ENCODE measurements at places on chromosomes 5 and 9.

GRCh38 chr9:21660976-21661375 is 141.5 kb upstream of the MTAP start:
- DNase-seq, result no peak

DNA sequence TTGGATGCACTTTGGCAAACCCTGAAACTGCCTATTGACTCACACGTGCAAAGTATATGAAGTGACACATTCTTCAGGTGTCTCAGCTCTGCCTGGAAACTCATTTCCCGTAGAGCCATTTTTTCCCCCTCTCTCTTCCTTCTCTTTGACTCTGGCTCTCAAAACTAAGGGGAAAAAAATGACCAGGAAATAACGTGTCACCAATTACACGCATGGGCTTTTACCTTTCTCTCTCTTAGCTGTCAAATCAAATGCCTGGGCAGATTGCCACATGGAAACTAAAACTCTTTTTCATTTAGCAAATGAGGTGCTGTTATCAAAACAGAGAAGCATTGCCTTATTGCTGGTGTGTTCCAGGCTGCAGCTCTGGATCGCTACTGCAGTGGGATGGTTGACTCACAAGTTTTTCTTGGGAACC is 18.3 kb upstream of the IFNK start:
- peak; percentile 48 for DNase-seq

- DNase-seq, result no peak
Observed at GRCh38 chr5:112862085-112862484, 998 bp downstream of the SRP19 start.

DNA sequence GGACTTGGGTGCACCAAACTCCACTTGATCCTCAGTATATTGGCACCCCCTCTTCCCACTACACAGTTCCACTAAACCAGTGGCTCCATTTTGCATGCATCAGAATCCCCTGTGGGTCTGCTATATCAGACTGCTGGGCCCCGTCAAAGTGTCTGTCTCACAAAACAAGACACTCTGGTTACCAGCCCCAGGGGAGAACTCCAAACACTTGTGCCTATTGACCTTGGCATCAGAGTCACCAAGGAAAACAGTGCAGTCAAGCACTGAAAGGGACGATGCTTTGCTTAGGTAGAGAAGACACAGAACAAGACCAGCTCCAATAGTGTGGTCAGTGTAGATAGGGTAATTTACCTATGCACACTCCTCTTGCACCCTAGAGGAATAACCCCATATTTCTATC is 205.8 kb upstream of the RAI14 start:
- no peak for DNase-seq

DNA sequence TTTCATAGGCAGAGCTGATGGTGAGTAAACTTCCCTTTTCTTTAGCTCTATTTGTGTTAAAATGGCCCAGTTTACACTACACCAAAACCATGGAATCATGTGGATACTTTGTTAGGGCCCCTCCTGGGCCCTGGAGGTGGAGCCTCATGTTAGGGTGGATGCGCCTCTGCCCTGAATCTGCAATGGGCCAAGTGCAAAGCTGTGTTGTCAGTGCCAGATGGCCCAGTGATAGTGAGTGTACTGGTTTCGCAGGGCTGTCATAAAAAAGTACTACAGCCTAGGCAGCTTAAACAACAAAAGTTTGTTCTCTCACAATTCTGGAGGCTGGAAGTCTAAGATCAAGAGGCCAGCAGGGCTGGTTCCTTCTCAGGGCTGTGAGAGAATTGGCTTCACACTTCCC is 64.8 kb downstream of the HSPA4 start:
- no peak for DNase-seq

GRCh38 chr9:114397219-114397847 is 9.6 kb upstream of the AKNA start:
- DNase-seq, result no peak

GRCh38 chr9:88387036-88387551 is 1.1 kb upstream of the SPIN1 start:
- DNase-seq, result no peak

DNA sequence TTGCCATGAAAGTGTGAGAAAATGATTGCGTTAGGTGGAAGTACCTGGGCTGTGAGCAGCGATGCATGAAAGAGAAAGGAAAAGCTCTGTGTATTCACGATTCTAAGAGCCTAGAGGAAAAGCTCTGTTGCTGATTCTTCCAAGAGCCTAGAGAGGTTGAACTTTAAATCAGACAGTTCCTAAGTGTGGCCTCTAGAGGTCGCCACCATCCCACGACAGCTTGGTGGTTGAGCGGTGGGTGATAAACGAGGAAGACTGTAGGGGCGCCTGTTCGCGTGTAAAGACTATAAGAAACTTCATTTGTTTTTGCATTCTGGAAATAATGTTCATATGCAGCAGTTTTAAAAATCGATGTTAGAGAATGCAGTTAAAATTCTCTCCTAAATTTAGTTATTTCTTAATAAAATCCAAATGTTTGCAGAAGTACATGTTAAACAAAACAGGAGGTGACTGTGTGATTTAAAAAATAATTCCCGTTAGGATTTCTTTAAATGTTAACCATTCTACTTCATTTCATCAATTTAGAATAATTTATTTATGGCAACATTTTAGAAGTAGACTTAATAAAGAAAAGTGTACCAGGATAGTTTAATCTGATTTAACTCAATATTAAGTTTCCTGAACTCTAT is 107.7 kb downstream of the TENT4A start:
- peak; percentile 45 for DNase-seq

DNA sequence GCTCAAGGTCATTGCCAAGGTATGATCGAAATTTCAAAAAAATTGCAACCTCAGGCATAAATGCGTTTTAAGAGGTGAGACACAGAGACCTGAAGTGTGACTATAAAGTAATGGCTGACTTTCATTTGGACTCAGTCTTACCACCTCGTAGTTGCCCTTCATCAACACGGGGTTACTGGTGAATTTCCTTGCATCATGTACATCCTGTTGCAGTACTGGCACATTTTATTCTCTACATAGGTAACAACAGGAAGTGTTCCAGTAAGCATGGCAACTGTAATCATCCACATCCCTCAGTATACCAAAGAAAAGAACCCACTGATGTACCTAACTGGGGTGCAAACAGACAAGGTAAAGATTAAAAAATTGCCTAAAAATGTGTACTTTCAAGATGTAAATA is 29.3 kb downstream of the MOCS2 start:
- no peak for DNase-seq

Measured in suppressor macrophage treated with lipopolysaccharide for 1 hour (primary cell).